NCI-H146 (cell line): ENCODE measurements at places on chromosomes 16 and 17.
A peak's percentile ranks its signal among the peaks of the same experiment; 100 is the strongest.

DNA sequence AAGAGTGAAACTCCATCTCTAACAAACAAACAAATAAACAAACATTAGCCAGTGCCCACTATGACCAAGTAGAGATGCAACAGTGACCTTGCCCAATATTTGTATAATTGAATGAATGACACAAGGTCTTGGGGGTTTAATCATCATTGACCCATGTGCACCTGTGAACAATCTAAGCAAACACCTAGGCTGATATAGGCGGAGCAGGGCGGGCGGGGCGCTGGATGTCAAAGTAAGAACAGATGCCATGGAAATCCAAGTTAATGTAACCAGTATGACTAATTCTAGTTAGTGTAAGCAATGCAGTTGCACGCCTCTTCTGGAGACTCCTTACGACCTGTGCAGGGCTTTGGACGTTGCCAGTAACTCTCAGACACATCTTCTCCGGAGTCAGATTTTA is 17.6 kb downstream of the RCVRN start:
- no peak for DNase-seq

DNA sequence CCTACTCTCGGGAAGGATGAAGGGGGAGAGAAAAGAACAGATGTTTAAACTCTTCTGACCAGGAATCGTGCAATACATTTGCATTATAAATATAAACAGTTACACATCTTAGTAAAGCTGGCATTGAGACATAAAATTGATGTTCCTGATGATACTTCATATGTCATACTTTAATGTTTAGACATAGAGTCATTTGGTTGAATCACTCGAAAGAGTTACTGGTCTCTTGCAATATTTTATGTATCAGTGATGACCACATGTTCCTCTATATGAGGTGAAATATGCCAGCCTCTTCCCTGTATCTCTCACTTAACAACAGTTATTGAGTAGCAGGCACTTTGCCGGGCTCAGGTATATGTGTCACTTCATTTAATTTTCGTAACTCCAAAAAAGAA is 49.7 kb upstream of the PMFBP1 start:
- no peak for DNase-seq

DNA sequence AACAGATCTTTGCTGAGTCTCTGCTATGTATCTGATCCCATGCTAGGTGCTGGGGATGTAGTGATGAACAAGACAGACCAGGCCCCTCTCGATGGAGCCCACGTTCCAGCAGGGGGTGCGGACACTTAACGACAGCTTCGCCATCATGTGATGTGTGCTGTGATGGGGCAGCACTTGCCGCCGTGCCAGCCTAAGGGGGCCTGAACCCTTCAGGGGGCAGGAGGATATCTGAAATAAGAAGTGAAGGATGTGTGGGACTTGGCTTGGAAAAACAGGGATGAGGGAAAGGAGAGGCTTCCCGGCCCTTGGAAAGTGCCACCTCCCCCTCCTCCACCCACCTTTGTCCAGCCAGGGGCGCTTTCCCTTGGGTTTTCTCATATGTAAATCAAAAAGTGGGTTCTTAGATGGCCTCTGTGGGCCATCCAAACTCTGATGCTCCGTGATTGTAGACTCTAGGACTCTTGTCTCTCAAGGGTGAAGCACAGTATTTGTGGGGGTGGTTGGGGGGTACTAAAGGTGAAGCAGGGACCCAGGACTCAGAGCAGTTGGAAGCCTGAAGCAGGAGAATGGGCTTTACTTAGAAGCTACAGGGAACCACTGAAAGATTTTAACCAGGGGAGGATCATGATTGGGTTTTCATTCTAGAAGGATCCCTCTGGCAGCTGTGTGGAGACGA is 4.0 kb upstream of the DLX3 start:
- no peak for DNase-seq

GRCh38 chr17:40331743-40332641 is 23.0 kb downstream of the RARA start:
- no peak for DNase-seq

DNA sequence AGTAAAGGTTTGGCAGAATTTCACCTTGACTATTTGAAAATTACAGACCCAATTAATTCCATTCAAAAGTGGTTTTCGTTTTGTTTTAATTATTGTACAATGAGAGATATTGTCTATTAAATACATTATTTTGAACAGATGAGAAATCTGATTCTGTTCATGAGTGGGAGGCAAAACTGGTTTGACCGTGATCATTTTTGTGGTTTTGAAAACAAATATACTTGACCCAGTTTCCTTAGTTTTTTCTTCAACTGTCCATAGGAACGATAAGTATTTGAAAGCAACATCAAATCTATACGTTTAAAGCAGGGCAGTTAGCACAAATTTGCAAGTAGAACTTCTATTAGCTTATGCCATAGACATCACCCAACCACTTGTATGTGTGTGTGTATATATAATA is 72.6 kb downstream of the CDK12 start:
- DNase-seq, result no peak

GRCh38 chr17:633133-633532 is 81.5 kb downstream of the VPS53 start:
- DNase-seq, result no peak

- DNase-seq, result peak; percentile 52
Observed at GRCh38 chr16:61937646-61938045, 98.6 kb downstream of the CDH8 start.

DNA sequence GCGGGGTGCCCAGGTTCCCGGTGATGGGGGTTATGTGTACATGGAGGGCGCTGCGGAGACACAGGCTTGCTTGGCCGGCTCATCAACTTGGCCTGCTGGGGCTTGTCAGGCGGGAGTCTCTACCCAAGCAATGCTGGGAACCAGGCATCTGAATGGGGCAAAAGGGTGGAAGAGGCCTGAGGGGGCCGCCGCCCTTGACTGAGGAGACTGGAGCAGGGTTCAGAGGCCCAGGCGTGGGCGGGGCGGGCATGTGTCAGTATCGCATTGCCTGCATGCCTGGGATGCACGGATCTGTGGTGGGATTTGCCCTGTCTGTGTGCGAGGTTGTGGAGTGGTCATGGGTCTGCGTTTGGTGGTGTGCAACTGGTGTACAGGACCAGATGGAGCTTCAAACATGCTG is 21.1 kb downstream of the ARHGAP23 start:
- no peak for DNase-seq

- DNase-seq, result no peak
Observed at GRCh38 chr17:58421711-58422110, 4.4 kb upstream of the RNF43 start.
